GM12892 (cell line): ENCODE measurements at places on chromosomes 1 and 21.

DNA sequence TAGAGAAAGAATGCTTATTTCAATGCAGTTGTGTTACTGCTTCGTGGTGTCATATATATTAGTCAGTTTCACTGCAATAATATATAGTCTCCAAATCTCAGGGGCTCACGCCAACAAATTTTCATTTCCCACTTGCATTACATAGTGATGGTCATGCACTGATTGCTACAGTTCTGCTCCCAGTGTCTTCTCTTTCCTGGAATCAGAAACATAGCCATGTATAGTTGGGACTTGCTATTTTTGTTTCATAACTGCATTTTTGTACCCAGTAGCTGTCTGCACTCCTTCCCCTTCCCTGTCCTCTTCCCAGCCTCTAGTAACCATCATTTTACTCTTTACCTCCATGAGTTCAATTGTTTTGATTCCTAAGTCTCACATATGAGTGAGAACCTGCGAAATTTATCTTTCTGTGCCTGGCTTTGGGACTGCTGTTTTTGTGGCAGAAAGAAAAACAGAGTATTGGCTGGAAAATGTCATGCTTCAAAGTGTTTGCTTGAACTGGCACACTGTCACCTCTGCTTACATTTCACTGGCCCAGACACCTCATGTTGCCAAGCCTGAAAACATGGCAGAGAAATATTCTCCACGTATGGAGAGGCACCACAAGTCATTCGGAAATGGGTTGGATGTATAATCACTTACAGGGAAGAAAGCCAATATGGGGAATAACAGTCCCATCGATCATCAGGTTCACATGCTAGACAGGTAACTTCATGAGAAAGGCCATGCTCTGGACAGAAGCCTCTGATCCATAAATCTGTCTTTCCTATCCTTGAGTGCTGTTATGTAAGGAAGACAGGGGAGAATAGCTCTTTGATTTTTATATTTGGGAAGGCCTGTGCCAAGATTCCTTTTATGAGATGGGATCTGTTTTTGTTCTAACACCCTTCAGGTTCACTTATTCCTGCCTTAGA is 60.4 kb upstream of the BACH1 start:
- DNase-seq, result no peak

DNA sequence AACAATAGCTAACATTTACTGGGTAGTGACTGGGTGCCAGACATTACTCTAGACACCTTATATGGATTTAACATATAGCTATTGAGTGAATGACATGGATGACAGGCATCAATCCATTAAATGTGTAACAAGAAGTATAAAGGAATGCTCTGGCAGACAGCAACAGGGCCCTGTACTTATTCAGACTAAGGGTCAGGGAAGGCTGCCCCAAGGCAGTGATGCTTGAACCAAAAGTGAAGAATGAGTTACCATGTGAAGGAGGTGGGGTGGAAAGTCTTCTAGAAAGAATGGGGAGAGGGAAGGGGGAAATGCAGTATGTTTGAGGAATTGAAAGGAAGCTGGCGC is 8.3 kb upstream of the PTPRF start:
- no peak for DNase-seq

DNA sequence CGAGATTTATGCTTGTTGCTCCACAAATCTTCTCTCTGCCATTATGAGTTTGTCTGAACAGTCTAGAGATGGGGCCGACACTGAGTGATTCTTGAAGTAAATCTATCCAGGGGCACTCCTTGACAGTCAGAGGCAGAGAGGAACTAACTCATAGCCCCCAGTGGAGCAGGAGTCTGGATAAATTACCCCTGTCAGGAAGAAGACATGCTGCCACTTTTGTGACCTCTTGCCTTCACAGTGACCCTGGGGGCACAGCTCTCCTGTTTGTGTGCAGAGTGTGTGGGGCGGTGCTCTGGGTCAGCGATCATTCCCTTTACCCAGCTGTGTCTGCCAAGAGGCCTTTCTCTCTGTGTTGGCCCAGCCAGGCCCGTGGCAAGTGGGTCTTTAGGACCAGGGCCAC is 29.5 kb downstream of the PEX14 start:
- DNase-seq, result no peak

GRCh38 chr1:209742409-209743144 is 13.3 kb upstream of the TRAF3IP3 start:
- DNase-seq, result no peak

DNA sequence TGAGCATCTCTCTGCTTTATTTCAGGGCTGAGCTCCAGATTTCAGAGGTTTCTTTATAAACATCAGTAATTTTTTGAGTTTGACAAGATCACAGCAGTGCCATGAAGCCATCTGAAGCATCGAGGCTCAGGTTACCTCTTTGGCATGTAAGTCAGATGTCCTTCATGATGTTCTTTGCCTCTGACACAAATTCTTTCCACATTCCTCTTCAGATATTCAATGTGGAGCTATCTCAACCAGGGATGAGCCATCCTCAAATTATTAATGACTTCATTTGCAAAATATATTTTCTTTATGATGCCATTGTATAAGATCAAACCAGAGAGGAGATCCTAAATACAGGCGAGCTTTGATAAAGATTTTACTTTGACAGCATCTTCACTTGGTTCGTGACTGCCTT is 256.7 kb downstream of the COL11A1 start:
- no peak for DNase-seq

DNA sequence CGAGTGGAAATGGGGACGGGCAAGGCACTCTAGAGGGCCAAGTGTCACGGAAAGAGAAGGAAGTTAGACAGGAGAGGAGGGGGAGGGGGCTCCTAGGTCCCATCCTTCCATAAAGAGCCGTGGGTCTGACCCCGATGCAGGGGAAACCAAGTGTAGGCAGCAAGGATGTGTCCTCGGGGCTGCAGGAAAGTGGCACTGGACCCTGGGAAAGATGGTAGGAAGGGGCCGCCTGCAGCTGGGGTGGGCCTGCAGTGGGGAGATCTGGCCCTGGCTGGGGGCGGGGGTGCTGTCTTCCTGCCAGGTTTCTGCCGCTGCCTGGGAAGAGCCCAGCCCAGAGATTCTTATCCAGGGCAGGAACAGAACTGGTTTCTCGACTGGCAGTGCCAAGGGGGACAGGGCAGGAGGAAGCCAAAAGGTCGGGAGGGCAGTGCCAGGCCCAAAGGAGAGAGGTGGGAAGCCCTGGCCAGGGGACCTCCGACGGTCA is 12.9 kb downstream of the CRABP2 start:
- no peak for DNase-seq

DNA sequence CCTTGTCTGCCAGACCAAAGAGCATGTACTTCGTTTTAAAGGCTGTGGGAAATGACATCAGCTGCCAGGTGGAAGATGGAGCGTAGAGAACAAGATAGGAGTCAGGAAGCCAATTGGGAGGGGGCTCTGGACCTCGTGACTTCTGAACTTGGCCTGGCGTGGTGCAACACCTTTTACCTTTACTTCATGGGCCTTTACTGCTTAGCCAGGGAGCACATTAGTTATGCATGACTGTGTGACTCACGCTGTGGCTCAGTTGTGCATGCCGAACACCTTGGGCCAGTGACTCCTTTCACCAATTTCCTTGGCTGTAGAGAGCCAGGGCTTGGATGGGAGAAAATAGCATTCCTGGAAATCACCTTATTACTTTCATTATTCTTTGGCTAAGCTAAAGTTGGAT is 7.2 kb downstream of the XCL1 start:
- no peak for DNase-seq

GRCh38 chr1:155970531-155971167 is 7.7 kb downstream of the ARHGEF2 start:
- peak; percentile 79 for DNase-seq

- DNase-seq, result no peak
Measured at GRCh38 chr21:30758306-30758705, 3.1 kb upstream of the KRTAP21-1 start.
